Activated T-cell treated with anti-CD3 and anti-CD28 coated beads, Interleukin-2, amount 50 U/mL, for 72 hours (primary cell): ENCODE measurements at places on chromosomes 11 and 22.

GRCh38 chr11:31477528-31478222, 31.7 kb downstream of the IMMP1L start:
- H3K27ac ChIP-seq = peak overlapping the region; percentile 68
- H3K4me3 ChIP-seq = no peak overlapping the region
- DNase-seq = no peak

DNA sequence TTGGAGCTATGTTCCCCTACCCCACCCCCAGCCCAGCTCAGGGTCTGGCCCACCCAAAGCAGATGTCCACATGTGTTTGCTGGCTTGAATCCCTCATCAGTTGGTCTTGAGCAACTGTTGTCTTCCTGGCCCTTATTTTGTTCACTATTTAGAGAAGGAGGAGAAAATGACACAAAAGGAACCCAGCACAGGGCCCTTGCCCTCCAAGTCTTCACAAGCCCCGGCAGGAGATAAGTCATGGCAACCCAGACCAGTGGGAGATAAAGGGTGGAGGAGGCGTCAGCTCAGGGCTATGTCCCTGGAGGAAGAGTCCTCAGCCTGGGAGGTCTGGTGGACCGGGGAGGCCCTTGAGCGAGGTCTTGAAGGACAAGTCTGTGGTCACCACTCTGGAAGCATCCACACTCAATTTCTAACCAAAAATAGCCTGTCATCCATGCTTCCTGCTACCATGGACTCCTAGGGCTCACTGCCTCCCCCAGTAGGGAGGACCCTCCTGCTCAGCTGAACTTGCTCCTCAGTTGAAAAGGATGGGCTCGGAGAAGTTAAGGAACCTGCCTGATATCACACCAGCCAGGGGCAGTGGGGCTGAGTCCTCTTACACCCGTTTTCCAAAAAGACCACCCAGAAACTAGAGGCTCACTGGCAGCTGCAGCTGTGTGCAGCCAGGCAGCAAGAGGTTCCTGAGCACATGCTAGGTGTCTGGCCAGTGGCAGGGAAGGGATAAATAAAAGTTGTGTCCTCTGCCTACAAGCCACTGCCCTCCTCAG, 1.8 kb upstream of the RAB3IL1 start:
- no peak for DNase-seq
- peak overlapping the region; percentile 24 for H3K4me3 ChIP-seq
- peaks cover 1% of the 10 kb centered on the region for H3K36me3 ChIP-seq
- H3K27ac ChIP-seq = no peak overlapping the region

DNA sequence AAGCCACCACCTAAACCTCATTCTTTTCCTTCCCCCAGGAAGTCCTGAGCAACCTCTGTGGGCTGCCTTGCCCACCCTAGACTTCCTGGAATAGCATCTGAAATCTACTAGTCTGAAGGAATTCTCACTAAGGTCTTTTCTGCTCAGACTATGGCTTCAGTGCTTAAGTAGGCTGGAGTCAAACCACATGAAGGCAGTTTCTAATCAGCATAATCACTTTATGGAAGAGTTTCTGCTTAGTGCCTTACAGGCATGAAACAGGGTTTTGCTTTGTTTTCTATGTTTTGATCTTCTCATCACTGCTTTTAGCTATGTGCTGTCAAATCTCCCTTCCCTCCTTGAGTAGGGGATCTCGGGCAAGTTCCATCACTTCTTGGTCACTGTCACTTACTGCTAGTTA, 117.7 kb downstream of the WT1 start:
- peaks cover 30% of the 10 kb centered on the region for H3K27me3 ChIP-seq
- no peak for DNase-seq
- no peak overlapping the region for H3K4me3 ChIP-seq
- H3K4me1 ChIP-seq = peaks cover 14% of the 10 kb centered on the region

GRCh38 chr22:48752451-48753380, 1075.0 kb downstream of the BRD1 start:
- H3K36me3 ChIP-seq = no peaks in the 10 kb centered on the region
- no peak overlapping the region for H3K27ac ChIP-seq
- H3K27me3 ChIP-seq = no peaks in the 10 kb centered on the region
- H3K4me1 ChIP-seq = no peaks in the 10 kb centered on the region
- no peak overlapping the region for H3K4me3 ChIP-seq
- DNase-seq = no peak

DNA sequence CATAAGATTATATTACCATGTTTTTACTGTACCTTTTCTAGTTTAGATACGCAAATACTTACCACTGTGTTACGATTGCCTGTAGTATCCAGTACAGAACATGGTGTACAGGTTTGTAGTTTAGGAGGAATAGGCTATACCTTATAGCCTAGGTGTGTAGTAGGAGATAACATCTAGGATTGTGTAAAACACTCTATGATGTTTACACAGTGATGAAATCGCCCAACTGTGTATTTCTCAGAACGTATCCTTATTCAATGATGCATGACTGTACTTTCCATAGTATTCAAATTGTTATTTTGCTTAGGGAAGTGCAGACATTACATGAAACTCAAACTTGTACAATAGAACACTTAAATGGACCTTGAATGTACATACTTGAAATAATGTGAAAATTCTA, 188.1 kb upstream of the PDGFD start:
- no peaks in the 10 kb centered on the region for H3K27me3 ChIP-seq
- peaks cover 4% of the 10 kb centered on the region for H3K36me3 ChIP-seq
- no peak overlapping the region for H3K4me3 ChIP-seq
- H3K4me1 ChIP-seq = no peaks in the 10 kb centered on the region

- no peaks in the 10 kb centered on the region for H3K27me3 ChIP-seq
- H3K4me3 ChIP-seq = no peak overlapping the region
- H3K4me1 ChIP-seq = no peaks in the 10 kb centered on the region
- no peaks in the 10 kb centered on the region for H3K36me3 ChIP-seq
- DNase-seq = no peak
Measured at GRCh38 chr22:38038890-38039812, 18.1 kb upstream of the PICK1 start.

DNA sequence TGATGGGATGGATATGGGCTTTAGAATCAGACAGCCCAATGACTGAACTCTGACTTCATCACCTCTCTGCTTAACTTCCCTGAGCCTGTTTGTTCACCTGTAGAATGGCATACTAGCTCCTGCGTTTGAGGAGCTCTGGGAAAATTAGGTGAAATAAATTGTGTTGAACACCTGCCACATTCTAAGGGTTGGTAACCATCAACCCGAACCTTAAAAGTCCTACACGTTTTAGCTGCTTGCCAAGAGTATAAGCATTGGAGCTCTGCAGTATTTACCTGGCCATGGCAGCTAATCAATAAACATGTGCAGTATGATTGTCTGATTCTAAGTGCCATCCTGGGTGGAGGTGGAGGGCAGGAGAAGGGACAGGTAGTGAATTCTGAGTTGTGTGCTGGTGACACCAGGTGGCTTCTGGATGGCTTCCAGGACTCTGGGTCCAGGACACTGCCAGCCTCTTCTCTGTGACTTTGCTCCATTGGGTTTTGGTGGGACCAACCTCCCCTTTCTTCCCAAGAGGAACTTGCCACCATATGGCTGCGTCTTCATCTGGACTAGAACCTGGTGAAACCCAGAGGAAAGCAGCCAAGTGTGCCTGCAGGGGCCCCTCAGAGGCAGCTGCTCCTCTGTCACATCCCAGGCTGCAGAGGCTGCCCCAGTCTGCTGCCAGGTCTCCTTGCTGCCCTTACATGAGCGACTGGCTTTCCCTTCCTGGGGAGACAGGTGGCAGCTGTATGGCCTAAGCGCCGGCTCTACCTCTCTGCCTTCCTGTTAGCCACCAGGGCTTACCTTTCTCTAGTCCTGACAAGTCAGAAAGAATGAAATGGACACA, 85.6 kb downstream of the CACNG2 start:
- no peak for DNase-seq
- H3K27ac ChIP-seq = no peak overlapping the region
- H3K27me3 ChIP-seq = peaks cover 43% of the 10 kb centered on the region
- H3K4me3 ChIP-seq = no peak overlapping the region
- peaks cover 4% of the 10 kb centered on the region for H3K36me3 ChIP-seq

- H3K4me3 ChIP-seq = no peak overlapping the region
- H3K36me3 ChIP-seq = peaks cover 5% of the 10 kb centered on the region
- peaks cover 21% of the 10 kb centered on the region for H3K4me1 ChIP-seq
- H3K27me3 ChIP-seq = no peaks in the 10 kb centered on the region
- DNase-seq = no peak
Measured at GRCh38 chr11:1502168-1502953, 15.8 kb upstream of the MOB2 start.

DNA sequence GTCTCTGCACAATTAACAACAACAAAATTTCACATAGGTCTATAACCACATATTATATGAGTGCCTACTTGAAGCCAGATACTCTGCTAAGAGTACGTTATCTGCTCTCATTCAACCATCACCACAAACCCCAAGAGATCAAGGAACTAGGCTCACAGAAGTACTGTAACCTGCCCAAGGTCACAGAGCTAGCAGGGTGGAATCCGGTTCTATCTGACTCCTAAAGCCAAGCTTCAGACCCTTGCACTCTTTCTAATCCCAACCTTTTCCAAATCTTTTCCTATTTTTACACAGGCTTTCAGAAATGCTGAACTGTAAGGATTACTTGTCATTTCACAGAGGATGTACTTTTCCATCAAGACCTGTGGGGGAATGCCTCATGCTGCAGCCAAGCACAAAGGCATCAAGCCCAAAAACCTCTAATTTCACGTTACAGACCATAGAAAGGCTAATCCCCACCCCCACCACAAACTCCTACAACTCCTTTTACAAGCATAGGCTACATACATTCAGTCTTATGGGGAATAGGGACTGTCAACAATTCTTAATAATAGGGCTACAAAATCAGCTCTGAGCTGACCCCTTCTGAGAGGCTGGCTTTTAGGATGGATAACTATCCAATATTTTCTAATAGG, 927 bp downstream of the PRCP start:
- DNase-seq = peak; percentile 10
- peak overlapping the region; percentile 95 for H3K4me3 ChIP-seq
- peaks cover 56% of the 10 kb centered on the region for H3K4me1 ChIP-seq
- no peaks in the 10 kb centered on the region for H3K27me3 ChIP-seq
- H3K36me3 ChIP-seq = peaks cover 6% of the 10 kb centered on the region

DNA sequence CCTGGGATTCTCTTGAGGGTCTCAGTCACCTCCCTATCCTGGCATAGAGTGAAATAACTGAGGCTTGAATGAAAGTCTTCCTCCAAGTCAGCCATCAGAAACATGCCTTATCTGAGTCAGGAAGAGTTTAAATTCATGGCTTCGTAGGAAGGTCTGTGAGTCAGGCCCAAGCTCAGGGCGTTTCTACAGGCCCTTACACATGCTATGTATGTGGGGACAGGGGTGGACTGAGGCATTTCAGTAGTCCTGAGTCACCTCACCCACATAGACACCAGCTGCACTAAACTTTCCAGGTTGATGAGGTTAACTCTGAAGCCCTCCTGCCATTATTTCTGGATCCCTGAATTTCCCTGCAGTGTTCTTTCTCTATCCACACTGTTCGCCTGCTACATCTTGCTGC, 134.6 kb upstream of the RCN1 start:
- peak; percentile 10 for DNase-seq
- H3K4me3 ChIP-seq = no peak overlapping the region
- H3K27ac ChIP-seq = no peak overlapping the region
- no peaks in the 10 kb centered on the region for H3K4me1 ChIP-seq
- peaks cover 6% of the 10 kb centered on the region for H3K27me3 ChIP-seq

GRCh38 chr11:36509201-36509639, 852 bp downstream of the TRAF6 start:
- peak overlapping the region; percentile 95 for H3K4me3 ChIP-seq
- peaks cover 32% of the 10 kb centered on the region for H3K4me1 ChIP-seq
- peak overlapping the region; percentile 100 for H3K27ac ChIP-seq
- H3K36me3 ChIP-seq = peaks cover 5% of the 10 kb centered on the region
- DNase-seq = peak; percentile 12
- H3K27me3 ChIP-seq = peaks cover 6% of the 10 kb centered on the region

- H3K27ac ChIP-seq = no peak overlapping the region
- DNase-seq = no peak
- no peaks in the 10 kb centered on the region for H3K36me3 ChIP-seq
- no peaks in the 10 kb centered on the region for H3K27me3 ChIP-seq
- H3K4me3 ChIP-seq = no peak overlapping the region
- H3K4me1 ChIP-seq = no peaks in the 10 kb centered on the region
Measured at GRCh38 chr22:23375031-23375827, 194.9 kb downstream of the BCR start.

- H3K4me3 ChIP-seq = no peak overlapping the region
- H3K4me1 ChIP-seq = peaks cover 9% of the 10 kb centered on the region
- no peaks in the 10 kb centered on the region for H3K27me3 ChIP-seq
- no peak overlapping the region for H3K27ac ChIP-seq
- DNase-seq = no peak
- no peaks in the 10 kb centered on the region for H3K36me3 ChIP-seq
Measured at GRCh38 chr22:28331695-28332094, 347.9 kb downstream of the TTC28 start.

DNA sequence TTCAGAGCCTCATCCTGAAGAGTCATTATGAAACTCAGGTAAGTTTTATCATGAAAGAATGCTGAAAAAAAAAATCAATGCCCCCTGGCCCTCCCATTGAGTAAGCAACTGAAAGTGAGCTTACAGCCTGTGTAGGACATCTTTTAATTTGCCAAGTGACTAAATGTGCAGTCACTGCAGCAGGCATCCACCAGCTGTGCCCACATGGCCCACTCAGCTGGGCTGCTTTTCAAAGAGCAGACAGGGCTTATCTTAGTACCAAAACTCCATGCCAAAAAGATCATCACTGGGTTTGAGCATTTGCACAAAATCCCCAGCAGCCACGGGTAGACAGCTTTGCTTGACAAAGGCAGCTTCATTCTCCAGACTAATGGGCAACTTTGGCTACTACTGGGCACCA, 709.7 kb downstream of the NTM start:
- no peaks in the 10 kb centered on the region for H3K4me1 ChIP-seq
- H3K27ac ChIP-seq = no peak overlapping the region
- H3K36me3 ChIP-seq = no peaks in the 10 kb centered on the region
- H3K27me3 ChIP-seq = no peaks in the 10 kb centered on the region
- no peak overlapping the region for H3K4me3 ChIP-seq
- DNase-seq = no peak

GRCh38 chr22:48782326-48782725, 1045.3 kb downstream of the BRD1 start:
- H3K27me3 ChIP-seq = no peaks in the 10 kb centered on the region
- H3K4me3 ChIP-seq = no peak overlapping the region
- peaks cover 2% of the 10 kb centered on the region for H3K36me3 ChIP-seq

GRCh38 chr11:104338186-104338585, 174.2 kb upstream of the PDGFD start:
- no peaks in the 10 kb centered on the region for H3K27me3 ChIP-seq
- H3K36me3 ChIP-seq = no peaks in the 10 kb centered on the region
- DNase-seq = no peak
- H3K4me1 ChIP-seq = no peaks in the 10 kb centered on the region
- H3K27ac ChIP-seq = no peak overlapping the region

- H3K27me3 ChIP-seq = no peaks in the 10 kb centered on the region
- no peak overlapping the region for H3K4me3 ChIP-seq
- no peaks in the 10 kb centered on the region for H3K4me1 ChIP-seq
- no peaks in the 10 kb centered on the region for H3K36me3 ChIP-seq
- H3K27ac ChIP-seq = no peak overlapping the region
Measured at GRCh38 chr22:17827466-17827865, 53.2 kb upstream of the BID start.
